Activated CD8-positive, alpha-beta memory T cell treated with anti-CD3 and anti-CD28 coated beads, Interleukin-2, amount 10 ng/mL, durations not matched to agents 7 days and 5 days (primary cell): ENCODE measurements at places on chromosomes 3 and 15. TPM values are rescaled to one million over a fixed set of nuclear protein-coding genes. Genes with fewer than 3 reads are reported as not detected.
A peak's percentile ranks its signal among the peaks of the same experiment; 100 is the strongest.

- no peak overlapping the region for H3K27ac ChIP-seq
- H3K27me3 ChIP-seq: no peaks in the 10 kb centered on the region
- H3K36me3 ChIP-seq: no peaks in the 10 kb centered on the region
- no peak for DNase-seq
- H3K4me1 ChIP-seq: no peaks in the 10 kb centered on the region
- no peak overlapping the region for H3K4me3 ChIP-seq
Observed at GRCh38 chr3:135516143-135516542, 449.4 kb upstream of the PPP2R3A start.

DNA sequence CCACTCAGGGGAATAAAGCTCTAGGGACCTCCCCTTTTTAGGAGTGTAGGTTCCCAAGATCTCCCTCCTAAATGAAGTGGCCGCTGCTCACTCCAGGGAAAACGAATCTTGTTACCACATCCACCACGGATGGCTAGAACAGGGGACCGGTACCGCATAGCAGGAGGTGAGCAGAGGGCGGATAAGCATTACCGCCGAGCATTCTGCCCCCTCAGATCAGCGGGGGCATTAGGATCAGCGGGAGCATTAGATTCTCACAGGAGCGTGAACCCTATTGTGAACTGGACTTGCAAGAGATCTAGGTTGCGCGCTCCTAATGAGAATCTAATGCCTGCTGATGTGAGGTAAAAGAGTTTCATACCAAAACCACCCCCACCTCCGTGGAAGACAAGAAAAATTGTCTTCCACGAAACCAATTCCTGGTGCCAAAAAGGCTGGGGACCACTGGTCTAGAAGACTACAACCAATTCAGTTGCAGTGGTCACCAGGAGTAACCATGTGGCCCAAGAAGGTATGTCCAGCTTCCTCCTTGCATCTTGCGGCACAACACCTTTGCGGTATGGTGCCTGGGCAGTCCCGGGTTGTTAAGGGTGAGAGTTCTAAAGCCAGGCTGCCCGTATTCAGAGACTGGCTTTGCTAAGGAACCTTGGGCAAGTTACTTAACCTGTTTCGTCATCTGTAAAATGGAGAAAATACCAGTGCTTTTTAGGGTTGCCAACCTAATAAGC is 1.1 kb upstream of the SS18L2 start:
- no peaks in the 10 kb centered on the region for H3K27me3 ChIP-seq
- peaks cover 27% of the 10 kb centered on the region for H3K36me3 ChIP-seq
- H3K27ac ChIP-seq: peak overlapping the region; percentile 98
- H3K4me3 ChIP-seq: peak overlapping the region; percentile 84

DNA sequence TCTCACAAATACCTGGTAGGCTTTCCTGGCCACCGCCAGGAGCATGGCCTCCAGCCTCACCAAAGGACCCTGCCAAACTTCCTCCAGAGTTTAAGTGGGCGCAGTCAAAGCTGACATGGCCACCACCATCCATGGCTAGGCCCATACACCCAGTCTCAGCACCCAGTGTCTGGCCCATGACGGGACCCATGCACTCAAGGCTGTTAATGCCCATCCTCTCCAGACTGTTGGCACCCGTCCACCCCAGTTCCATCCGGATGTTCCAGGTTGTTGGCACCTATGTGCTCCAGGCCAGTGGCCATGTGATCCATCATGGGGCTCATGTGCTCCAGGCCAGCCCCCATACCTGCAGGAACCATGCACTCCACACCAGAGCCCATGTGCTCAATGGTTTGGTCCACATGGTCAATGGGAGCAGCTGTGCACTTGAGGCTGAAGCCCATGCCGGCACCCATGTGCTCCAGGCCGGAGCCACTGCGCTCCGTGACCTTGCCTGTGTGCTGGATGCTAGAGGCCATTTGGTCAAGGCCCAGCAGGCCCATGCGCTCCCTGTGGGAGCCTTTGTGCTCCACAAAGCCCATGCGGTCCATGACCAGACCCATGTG is 20.4 kb downstream of the CTDSPL2 start:
- DNase-seq: no peak
- H3K4me3 ChIP-seq: no peak overlapping the region
- H3K36me3 ChIP-seq: peaks cover 37% of the 10 kb centered on the region
- no peaks in the 10 kb centered on the region for H3K27me3 ChIP-seq

MESP2 gene
- not detected for total RNA-seq

DNA sequence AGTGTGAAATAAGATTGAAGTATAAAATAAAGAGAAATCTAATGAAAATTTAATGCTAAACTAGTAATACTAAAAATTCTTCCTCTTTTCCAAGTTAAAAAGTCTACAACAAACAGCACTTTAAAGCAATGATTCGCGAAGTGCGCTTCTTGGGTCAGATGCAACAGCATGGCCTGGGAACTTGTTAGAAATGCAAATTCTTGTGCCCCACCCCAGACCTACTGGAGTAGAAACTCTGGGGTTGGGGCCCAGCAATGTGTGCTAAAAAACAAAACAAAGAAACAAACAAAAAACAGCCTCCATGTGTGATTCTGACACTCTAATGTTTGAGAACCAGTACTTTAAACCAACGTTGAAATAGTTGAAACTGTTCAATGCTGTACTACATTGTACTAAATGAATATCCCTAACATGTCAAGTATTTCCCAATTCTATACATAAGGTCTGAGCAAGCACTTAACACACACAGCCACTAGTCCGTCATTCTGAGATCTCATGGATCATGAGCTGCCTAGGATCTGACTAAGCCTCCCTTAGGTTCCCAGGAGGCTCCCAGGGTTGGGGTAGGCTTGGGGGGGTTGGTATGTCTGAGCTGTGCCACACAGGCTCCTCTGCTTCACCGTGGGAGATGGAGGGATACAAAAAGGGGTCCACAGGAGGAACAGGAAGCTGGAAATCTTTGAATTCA is 6.1 kb downstream of the RASGRP1 start:
- peak overlapping the region; percentile 91 for H3K4me3 ChIP-seq
- H3K27me3 ChIP-seq: no peaks in the 10 kb centered on the region
- H3K4me1 ChIP-seq: peaks cover 84% of the 10 kb centered on the region
- no peak for DNase-seq
